Activated CD8-positive, alpha-beta memory T cell treated with anti-CD3 and anti-CD28 coated beads for 48 hours (primary cell): ENCODE measurements at places on chromosomes 4 and X.

- DNase-seq, result no peak
Measured at GRCh38 chrX:68983004-68983857, 154.4 kb downstream of the EFNB1 start.

DNA sequence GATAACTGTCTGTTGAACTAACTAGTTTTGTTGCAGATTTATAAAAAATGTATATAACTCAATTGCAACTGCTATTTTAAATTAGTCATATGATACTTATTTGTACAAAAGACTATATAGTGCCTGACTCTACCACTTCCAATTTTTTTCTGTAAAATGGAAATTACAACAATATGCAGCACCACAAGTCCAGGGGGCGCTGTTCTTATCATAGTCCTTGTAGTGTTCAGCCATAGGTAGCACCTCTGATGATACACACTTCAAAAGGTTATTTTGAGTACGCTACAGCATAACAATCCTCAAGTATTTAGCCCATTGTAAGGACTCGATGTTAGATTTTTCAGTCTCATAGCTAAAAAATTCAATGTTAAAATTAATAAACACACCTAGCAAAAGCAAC is 174.9 kb downstream of the CORIN start:
- no peak for DNase-seq

DNA sequence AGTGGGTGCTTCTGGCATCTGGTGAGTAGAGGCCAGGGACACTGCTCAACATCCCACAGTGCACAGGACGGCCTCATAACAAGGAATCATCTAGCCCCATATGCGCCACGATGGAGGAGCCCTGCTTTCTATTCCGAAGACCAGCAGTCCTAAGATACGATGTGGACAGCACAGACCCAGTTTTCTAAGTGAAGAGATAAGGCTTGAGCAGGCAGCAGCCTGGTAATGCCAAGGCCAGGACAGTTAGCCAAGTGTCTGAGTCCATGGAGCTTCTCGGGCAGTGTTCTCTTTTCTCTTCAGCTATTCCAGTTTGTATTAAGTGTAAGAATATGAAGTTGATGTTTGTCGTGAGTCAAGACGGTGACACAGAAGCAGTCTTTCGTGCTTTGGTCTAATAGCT is 112.7 kb downstream of the TBL1X start:
- no peak for DNase-seq

- no peak for DNase-seq
Measured at GRCh38 chrX:17167915-17168314, 207.1 kb upstream of the NHS start.

- DNase-seq, result no peak
Measured at GRCh38 chr4:160034501-160034900, 931.6 kb downstream of the RAPGEF2 start.

- no peak for DNase-seq
Measured at GRCh38 chr4:142318280-142318679, 527.8 kb downstream of the INPP4B start.

- no peak for DNase-seq
Measured at GRCh38 chr4:158714937-158715336, 8.3 kb downstream of the PPID start.

- no peak for DNase-seq
Measured at GRCh38 chr4:106062452-106062875, 167.2 kb downstream of the NPNT start.

GRCh38 chr4:84258905-84259830 is 239.9 kb downstream of the NKX6-1 start:
- no peak for DNase-seq

GRCh38 chrX:25941087-25941486 is 197.1 kb upstream of the MAGEB18 start:
- DNase-seq, result no peak

DNA sequence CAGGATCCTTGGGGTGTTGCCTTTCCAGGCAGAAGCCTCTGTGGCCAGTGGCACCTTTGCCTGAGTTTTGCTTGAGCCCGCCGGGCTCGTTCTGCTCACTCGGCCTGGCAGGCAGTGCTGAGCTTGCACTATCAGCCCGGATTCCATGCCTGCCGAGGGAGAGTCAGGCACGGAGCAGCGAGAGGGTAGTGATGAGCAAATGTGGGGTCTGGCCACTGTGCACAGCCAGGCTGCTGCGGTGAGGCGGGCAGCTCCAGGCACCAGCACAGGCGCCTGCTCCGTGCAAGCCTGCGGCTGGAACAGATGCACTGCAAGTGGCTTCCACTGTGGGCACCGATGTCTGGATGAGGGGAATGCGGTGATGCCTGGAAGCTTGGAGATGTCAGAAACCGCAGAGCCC is 619.2 kb downstream of the RAPGEF2 start:
- DNase-seq, result no peak

GRCh38 chr4:107740381-107740780 is 20.3 kb upstream of the PAPSS1 start:
- DNase-seq, result no peak

DNA sequence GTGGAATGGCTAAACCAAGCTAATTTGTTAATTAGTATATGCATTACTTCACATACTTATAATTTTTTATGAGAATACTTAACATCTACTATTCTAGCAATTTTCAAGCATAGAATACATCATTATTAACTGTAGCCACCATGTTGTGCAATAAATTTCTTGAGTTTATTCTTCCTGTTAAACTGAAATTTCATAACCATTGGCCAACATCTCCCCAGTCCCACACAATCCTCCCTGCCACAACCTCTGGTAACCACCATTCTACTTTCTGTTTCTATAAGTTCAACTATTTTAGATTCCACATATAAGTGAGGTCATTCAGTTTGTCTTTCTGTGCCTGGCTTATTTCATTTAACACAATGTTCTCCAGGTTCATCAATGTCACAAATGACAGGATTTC is 208.5 kb downstream of the PPP4R3C start:
- DNase-seq, result no peak

DNA sequence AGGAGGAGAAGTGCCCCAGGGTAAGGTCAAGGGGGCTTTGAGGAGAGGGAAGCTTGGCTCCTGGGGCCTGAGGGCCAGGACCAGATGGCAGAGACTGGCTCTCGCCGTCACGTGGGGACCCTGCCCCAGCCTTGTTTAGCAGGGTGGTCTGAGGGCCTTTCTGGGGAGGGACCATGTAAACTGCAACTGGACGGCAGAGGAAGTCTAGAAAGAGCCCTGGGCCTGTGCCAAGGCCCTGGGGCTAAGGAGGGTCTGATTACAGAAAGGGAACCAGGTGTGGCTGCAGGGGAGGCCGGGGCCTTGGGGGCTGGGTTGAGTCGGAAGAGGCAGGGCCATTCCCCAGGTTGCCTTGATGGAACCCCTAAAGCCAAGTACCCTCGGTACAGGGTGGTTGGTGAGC is 1.8 kb upstream of the HGFAC start:
- DNase-seq, result no peak

DNA sequence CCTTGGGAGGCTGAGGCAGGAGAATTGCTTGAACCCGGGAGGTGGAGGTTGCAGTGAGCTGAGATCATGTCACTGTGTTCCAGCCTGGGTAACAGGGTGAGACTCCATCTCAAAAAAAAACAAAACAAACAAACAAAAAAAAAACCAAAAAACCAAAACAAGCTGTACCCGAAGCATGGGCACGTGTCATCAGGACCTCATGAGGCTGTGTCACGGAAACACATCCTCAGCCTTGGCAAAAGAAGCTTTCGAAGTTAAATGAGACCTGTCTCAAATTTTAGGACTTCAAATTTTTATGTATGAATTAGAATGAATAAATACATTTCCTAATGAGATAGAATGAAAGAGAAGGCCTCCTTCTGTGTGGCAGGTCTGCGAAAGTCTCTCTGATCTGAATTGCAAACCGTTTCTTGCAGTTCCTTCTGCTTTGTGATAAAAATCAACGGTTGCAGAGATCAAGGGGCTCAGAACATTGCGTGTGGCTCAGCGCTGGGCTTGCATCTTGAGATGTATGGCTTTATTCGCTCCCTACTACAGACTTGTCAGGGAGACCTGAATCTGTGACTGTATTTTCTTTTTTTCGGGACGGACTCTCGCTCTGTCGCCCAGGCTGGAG is 19.5 kb upstream of the CRLF2 start:
- DNase-seq, result no peak

- DNase-seq, result no peak
Measured at GRCh38 chr4:184406958-184407391, 67.4 kb downstream of the IRF2 start.

DNA sequence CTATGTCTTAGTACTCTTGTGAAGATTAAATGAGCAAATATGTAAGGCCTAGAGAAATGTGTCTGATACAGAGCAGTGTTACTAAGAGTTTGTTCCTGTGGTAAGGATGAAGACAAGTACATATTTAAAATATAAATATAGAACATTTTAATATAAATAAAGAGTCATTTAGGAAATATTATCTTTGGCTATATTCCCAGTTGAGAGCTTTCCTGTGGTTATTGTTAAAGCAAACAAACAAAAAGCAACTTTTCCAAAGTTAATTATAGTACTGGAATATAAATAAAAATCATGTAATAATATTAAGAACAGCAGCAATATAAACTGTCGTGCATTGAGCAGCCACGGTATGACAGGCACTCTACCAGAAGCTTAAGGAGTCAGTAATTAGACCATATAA is 472.5 kb downstream of the INPP4B start:
- no peak for DNase-seq

- DNase-seq, result no peak
Measured at GRCh38 chrX:40552768-40553167, 28.0 kb upstream of the ATP6AP2 start.

GRCh38 chr4:80336582-80336981 is 1.1 kb downstream of the CFAP299 start:
- no peak for DNase-seq

DNA sequence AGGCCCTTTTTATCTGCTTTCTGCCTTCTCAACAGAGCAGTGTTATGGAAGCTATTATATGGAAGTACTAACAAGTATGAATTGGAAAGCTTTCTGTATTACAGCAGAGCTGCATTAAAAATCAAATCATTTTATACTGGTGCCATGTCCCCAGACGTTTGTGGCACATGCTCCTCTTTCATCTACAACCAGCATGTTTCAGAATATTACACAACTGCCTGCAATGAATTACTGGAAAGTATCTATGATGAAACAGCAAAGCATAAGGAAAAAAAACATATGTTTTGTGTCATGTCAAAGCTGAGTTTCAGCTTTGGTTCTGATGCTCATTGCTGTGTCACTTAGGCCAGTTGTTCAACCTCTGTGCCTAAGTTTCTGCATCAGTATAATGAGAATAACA is 576.8 kb downstream of the GBA3 start:
- DNase-seq, result no peak
